ENCODE measurements at places on chromosomes 2 and 18.

DNA sequence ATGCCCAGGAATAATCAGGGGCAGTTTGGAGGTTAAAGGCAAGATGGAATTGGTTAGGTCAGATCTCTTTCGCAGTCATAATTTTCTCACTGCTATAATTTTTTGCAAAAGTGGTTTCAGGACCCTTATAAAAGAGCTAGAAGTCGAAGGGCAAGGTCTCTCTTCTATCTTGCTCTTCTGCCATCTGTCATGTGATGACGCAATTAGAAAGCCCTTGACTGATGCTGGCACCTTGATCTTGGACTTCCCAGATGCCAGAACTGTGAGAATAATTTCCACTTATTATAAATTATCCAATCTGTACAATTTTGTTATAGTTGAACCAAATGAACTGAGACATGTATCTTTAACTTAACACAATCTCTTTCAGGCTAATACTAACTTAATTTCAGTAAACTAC lies 6.3 kb upstream of the RALBP1 start:
- no peak for DNase-seq

GRCh38 chr18:74486119-74486849 lies 9.9 kb upstream of the CNDP2 start:
- DNase-seq = no peak

DNA sequence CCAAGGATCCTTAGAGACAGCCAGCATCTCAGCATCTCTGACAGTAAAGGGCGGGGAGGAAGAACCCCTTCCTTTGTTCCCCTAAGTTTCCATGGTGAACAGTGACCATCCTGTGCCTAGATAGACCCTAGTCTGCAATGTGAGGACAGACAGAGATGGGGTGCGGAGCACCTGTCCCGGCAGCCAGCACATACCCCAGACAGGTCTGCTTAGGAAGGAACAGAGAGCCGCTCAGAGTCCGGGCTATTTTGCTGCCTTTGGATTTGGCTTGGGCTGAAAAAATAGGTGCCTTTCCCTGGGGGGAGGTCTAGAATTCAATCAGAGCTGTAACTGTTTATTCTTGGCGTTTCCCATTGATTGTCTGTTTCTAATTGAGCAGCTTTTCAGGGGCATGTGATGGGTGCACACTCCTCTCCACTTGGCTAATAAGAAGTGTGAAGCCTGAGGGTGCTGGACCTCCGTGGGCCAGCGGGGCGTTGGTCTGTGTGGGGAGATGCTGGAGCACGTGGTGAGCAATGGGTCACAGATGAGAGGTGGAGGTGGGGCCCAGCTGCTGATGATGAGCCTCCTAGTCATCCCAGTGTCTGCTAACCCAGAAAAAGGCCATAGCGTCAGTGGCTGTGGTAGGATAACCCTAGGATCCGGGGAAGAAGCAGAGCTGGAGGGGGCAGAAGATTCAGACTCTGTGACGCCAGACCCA lies 236.8 kb downstream of the SEPTIN10 start:
- no peak for DNase-seq

DNA sequence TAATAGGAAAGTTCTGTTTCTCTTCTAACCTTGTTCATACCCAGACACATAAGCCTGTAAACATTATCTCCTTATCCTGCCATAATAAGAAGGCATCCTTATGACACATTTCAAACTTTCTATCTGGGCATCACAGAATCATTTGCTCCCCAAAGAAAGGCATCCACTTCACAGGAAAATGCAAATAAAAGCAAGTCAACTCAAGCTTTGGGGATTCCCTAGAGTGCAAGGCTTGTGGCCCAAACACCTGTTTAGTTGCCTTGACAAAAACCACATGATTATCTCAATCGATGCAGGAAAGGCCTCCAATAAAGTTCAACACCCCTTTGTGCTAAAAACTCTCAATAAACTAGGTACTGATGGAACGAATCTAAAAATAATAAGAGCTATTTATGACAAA lies 195.7 kb upstream of the GALNT5 start:
- no peak for DNase-seq

DNA sequence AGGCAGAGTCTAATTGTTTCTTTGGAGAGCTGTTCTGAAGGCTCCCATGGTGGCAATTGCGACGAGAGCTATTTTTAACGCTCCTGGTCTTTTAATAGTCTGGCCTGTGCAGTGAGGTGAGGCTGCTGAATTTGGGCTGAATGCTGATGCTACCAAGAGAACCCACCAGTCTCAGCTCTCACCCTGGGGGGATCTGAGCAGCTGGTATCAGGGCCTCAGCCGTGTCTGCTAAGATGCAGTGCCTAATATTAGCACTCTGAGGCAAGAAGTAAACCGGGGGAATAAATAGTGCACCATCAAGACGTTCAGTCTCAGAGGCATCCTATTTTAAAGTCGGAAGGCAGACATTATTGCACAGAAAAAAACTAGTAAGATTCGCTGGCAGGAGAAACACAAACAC lies 214.8 kb upstream of the PID1 start:
- no peak for DNase-seq

DNA sequence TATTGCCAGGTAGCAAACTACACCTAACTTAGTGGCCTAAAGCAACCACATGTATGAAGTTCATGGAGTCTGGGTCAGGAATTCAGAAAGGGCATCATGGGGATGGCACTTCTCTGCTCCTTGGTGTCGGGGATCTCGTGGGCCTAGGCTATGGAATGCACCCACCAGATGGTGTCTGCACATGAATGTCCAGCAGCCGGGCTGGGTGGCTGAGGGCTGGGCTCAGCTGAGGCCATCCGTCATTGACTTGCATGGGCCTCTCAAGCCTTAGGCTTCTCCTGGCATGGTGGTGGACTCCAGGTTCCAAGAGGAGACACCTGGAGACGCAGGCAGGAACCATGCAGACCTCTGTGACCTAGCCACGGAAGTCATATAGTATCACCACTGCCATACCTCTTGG lies 26.0 kb upstream of the RPL31 start:
- no peak for DNase-seq

- no peak for DNase-seq
These were observed 618 bp upstream of the TNS1 start for GRCh38 chr2:218003281-218003944.

DNA sequence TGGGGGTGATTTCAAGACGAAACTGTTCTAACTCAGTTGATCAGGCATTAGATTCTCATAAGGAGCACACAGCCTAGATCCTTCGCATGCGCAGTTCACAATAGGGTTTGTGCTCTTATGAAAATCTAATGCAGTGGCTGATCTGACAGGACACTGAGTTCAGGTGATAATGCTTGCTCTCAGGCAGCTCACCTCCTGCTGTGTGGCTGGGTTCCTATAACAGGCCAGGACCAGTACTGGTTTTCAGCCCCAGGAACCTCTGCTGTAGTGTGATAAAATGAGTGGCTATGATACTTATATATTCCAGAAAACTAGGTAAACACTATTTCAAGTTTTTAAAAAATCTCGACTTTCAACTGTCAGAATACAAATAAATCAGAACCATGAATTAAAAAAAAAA lies 271.4 kb downstream of the GALNT13 start:
- DNase-seq = no peak

GRCh38 chr2:128369108-128369555 lies 50.5 kb upstream of the HS6ST1 start:
- DNase-seq = no peak

GRCh38 chr2:102069311-102069974 lies 73.1 kb upstream of the IL1R1 start:
- no peak for DNase-seq

DNA sequence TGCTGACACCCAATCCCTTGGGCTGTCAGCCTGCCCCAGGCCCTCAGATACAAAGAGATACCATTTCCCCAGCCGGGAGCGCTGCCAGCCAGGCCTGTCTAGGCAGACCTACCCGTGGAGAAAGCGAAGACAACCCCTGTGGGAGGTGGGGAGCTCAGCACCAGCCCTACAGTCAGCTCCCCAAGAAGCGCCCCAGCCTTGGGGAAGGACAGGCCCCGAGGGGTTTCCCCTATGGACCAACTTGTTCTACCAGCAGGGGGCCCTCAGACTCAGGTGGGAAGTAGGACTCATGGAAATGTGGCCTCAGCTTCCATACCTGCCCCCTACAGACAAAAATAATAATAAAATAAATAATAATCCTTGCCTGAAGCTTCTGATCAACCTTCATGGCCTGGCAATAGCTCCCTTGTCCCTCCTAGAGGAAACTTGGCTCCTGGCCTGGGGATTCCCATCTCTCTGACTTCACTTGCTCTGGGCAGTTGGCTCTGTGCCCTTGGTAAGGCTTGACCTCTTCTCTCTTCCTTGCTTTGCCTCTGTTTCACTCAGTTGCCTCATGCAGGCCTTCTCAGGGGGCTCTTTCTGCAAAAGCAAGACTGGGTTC lies 7.0 kb downstream of the SLC35F6 start:
- no peak for DNase-seq

DNA sequence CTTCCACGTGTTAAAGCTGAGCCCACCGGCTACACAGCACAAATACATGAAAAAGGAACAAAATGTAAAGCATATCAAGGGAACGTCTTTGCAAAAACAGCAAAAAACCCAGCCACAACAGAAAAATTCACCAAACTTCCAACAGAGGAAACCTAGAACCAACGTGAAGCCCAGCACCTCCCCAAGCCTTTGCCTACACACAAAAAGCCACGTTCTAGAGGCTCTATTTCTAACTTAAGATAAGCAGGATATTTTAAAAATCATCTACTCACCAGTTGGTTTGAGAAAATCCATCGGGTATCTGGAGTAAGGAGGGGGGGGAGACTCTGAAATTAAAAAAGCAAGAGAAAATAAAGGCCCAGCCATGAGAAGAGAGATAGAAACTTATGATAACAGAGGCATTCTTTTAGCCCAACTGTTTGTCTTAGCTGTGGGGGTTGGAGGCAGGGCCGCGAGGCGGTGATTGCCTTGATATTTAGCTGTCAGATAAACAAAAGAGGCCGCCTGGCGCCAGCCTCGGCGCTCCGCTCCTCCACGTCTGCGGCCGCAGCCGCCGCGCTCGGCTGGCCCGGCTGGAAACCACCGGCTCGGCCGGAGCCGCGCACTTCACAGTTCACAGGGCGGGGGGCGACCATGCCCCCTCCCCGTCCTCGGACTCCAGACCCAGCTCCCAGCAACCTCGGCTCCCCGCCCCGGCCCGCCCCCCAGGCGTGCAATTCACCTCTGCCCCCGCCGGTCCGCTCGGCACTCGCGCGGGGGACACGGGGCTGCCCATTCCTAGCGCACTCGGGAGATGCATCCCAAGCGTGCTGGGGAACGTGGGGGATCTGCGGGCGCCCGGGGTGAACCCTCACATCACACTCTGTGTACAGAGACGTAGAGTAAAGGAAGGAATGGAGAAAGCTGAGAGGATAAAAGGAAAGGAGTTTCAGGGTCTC lies 2.4 kb downstream of the SMAD7 start:
- peak; percentile 33 for DNase-seq

GRCh38 chr2:45616658-45617411 lies 5.8 kb upstream of the SRBD1 start:
- no peak for DNase-seq

DNA sequence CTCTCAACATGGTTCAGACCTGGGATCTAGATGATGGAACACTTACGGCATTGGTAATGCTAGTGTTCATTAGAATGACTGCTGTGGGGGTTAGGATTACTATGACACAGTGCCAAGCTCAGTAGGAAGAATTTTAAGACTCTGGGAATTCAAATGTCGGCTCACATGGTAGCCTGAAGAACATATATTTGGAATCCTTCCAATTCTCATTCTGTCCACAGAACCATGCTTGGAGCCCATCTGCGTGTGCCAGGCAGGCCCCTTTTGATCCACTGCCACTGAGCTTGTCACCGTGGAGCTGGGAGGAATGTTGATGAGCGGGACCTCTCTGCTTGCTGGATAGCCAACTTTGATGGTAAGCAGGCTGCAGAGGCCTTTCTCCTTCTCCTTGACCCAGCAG lies 322.0 kb upstream of the SOX11 start:
- no peak for DNase-seq

GRCh38 chr18:59268721-59269562 lies 4.3 kb downstream of the RAX start:
- DNase-seq = peak; percentile 59

- no peak for DNase-seq
These were observed 71.9 kb downstream of the EPC2 start for GRCh38 chr2:148716378-148716920.

DNA sequence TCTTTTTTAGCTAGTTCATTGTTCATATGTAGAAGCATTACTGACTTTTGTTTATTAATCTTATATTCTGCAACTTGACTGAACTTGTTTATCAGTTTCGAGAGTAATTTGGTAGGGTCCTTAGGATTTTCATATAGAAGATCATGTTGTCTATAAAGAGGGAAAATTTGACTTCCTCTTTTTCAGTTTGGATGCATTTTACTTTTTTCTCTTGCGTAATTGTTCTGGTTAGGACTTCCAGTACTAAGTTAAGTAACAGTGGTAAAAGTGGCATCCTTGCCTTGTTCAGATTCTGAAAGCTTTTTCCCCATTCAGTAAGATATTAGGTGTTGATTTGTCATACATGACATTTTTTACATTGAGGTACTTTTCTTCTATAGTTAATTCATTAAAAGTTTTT lies 726.0 kb downstream of the KCNJ3 start:
- no peak for DNase-seq

DNA sequence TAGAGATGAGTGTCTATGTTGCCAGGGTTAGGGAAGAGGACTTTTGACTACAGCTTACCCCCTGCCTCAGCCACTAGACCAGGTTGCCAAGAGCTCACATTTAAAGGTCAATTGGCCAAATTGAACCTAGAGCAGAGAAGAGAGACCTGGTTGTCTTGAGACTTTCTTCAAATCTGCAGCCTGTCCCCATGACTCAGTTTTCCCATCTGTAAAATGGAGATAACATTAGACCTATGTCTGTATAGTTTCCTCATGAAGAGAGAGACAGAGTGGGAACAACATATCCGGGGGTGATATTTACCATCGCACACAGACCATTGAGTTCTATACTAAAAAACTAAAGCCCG lies 1.6 kb upstream of the LIPG start:
- DNase-seq = no peak

- DNase-seq = no peak
These were observed 109.8 kb upstream of the CHRNA1 start for GRCh38 chr2:174874085-174874484.

- no peak for DNase-seq
These were observed 81.7 kb upstream of the SEC11C start for GRCh38 chr18:59057969-59058368.

Measured in NCI-H1092 (cell line).